ENCODE measurements at places on chromosomes 16 and 17.

DNA sequence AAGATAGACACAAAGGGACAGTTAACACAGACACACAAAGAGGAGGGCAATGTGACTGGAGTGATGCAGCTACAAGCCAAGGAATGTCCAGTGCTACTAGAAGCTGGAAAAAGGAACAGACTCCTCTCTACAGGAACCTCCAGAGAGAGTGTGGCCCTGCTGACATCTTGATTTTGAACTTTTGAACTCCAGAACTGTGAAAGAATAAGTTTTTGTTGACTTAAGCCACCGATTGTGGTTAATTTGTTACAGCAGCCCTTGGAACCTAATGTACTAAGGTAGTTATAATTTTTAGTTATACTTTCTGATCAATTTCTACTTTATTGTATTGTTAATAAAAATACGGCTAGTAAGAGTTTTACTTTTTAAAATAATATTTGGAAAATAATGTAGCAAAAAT, 129.1 kb downstream of the MYO1D start:
- no peak for DNase-seq

DNA sequence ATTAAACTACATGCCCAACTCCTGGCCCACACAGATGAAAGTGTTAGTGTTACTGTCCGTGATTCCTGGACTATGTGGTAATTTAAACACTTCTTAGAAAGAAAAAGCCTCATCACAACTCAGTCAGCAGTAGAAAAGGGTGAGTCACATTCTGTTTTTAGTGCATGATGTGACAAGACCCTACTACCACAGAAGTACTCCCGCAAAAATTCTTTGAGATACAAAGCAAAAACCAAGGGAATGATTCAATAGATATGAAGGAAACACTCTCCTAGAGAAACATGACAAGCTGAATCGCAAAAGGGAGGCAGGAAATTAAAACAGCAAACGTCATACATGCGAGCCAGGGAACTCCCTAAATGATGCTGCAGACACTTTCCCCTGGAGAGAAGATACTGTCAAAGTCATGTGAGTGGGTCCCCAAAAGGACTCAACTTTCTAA, 14.4 kb downstream of the SNN start:
- DNase-seq: no peak

DNA sequence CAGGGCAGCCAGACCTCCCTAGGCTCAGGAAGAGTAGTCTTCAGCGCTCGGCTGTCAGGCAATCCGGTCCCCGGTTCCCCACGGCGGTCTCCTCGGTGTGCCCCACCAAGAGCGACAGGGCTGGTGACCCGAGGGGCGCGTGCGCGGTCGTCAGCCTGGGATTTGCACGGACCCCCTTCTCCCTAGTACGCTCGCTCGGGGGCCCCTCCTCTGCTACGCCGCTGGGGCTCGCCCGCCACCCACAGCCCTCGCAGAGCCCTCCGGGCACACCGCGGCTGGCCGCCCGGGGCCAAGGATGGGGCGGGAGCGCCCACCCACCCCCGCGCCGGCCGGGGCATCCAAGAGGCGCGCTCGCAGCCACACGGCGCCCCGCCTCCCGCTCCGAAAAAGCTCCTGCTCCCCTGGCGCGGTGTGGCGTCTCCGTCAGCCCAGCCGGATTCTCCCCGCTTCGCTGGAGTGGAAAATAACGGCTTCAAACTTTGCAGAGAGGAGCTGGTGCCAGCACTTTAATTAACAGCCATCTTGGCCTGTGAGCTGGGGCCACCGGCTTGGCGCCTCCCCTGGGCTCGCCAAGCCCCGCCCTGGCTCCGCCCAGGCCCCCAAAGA, 2.1 kb upstream of the C1QL1 start:
- DNase-seq: no peak

- DNase-seq: no peak
Measured at GRCh38 chr17:45888392-45888791, 6.0 kb upstream of the MAPT start.

GRCh38 chr17:40086150-40087044, 14.0 kb downstream of the NR1D1 start:
- no peak for DNase-seq

GRCh38 chr16:55534756-55535155, 25.9 kb downstream of the LPCAT2 start:
- DNase-seq: no peak

Measured in KG1 (cell line).